Progenitor cell of endocrine pancreas (in vitro differentiated cells): ENCODE measurements at places on chromosomes 6 and 20.

DNA sequence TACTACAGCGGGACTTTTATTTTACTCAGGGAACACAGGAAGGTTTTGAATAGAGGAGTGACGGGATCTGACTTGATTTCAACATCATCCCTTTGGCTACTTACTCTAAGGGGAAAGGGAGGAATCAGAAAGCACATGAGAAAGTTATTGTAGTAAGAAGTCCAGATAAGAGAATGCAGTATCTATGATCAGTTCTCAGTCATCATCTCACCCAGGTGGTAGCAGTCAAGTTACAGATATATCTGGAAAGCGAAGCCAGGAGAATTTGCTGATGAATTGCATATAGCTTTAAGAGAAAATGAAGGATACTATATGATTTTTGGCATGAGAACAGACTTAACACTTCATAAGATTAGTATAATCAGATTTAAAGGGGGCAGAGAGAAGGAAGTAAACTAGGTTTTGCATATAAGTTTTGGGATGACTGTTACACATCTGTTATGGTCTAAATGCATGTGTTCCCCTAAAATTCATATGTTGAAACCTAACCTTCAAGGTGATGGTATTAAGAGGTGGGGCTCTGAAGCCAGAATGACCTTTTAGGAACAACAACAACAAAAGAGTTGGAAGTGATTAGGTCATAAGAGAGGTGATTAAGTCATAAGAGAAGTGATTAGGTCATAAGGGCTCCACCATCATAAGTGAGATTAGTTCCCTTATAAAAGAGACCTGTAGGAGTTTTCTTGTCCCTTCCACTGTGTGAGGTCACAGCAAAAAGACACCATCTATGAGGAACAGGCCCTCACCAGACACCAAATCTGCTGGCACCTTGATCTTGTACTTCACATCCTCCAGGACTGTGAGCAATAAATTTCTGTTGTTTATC is 6.7 kb downstream of the RAD21L1 start:
- DNase-seq: no peak

DNA sequence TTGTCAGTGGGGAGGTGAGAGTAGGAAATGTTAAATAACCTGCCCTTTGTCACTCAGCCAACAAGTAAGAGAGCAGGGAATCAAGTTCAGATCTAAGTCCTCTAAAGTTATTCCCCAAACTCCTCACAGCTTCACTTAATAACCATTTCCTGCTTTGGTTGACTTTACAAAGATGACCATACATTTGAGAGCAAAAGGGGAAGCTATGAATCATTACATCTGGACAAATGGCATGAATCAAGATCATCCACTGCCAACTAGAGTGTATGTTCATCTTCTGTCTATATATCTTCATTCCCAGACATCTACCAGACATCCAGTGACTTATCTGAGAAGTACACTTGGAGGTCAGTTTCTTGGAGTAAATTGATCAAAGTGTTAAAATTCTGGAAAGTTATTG is 15.1 kb upstream of the HIVEP2 start:
- DNase-seq: no peak

DNA sequence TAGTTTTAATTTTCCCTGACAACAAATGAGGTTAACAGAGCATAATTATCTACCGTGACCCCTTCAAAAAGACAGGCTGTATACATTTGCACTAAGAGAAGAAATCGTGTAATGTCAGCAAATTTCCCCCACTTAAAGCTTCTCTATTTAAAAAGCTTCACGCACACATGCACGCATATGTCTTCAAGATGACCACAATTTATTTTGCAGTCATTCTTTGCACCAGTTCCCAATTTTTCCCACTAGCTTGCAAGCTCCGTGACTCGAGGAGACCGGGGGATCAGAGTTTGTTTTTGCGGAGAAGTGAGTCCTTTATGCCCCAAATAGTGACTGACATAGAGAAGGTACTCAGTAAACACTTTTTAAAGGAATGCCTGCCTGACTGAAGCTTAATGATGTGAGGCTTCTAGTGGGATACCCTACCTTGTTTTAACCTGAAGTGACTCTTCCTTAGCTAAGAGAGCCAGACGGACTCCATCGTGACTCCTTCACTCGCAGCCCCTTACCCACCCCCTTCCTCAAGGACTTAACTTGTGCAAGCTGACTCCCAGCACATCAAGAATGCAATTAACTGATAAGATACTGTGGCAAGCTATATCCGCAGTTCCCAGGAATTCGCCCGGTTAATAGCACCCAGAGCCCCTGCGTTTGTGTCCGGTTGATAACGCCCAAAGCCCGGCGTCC is 9.3 kb upstream of the NQO2 start:
- no peak for DNase-seq

- DNase-seq: peak; percentile 74
Observed at GRCh38 chr6:79869600-79870084, 77.7 kb downstream of the ELOVL4 start.

DNA sequence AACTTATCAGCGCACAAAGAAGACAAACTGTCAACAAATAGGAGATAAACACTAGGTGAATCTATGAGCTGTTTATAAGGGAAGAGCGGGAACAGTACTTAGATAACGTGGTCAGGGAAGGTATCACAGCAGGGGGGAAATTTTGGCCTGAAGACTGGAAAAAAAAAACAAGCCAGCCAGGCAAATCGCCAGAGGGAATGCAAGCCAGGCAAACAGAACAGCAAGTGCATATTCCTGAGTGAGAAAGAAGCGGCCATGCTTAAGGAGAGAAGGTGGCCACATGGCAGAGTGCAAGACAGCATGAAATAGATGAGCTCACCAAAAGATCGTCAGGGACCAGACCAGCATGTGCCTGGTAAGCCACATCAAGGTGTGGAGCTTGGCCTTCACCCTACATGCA is 466.5 kb upstream of the ARID1B start:
- DNase-seq: no peak

DNA sequence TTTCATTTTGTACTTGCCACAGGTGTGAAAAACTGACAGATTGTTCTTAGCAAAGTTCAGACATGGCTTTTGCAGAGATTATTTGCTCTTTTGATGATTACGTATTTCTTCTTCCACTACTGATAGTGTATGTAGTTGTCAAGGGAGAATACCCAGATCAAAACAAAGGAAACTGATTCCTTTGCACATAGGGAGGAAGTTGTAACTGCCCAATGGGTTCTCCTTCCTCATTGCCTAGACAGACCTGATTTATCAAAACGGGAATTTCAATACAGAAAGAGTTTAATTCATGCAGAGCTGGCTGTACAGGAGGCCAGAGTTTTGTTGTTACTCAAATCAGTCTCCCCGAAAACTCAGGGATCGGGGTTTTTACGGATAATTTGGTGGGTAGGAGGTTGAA is 214.7 kb downstream of the BCAS1 start:
- no peak for DNase-seq

GRCh38 chr20:59786801-59787537 is 146.5 kb downstream of the SYCP2 start:
- DNase-seq: no peak

DNA sequence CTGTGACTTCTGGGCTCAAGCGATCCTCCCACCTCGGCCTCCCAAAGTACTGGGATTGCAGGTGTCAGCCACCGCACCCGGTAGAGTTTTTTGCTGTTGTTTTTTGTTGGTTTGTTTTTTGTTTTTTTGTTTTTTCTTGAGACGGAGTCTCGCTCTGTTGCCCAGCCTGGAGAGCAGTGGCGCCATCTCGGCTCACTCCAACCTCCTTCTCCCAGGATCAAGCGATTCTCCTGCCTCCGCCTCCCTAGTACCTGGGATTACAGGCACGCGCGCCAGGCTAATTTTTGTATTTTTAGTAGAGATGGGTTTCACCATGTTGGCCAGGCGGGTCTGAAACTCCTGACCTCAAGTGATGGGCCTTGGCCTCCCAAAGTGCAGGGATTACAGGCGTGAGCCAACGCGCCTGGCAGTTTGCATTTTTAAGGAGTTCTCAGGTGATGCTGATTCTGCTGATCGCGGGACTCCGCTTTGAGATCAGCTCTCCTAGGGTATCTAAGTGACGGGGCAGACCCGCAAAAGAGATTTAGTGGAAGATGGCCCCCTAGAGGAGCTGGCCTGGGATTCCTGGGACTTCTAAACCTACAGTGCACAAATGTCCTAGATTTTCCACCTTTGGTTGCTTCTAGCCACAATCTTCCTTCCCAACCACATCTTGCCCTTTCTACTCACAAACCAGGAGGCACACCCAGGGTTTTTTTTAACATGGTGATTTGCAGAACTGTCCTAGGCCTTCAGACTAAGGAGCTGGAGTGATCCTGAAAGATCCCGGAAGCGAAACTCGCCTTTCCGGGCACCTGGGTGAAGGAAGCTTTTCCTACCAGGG is 45.2 kb downstream of the DPPA5 start:
- DNase-seq: no peak

GRCh38 chr20:17317341-17317740 is 90.5 kb downstream of the PCSK2 start:
- DNase-seq: no peak
